Fibroblast of skin of right biceps (primary cell): ENCODE measurements at places on chromosomes 2 and 18.

GRCh38 chr2:85905187-85905666 lies 16.4 kb upstream of the ST3GAL5 start:
- peak; percentile 74 for DNase-seq

DNA sequence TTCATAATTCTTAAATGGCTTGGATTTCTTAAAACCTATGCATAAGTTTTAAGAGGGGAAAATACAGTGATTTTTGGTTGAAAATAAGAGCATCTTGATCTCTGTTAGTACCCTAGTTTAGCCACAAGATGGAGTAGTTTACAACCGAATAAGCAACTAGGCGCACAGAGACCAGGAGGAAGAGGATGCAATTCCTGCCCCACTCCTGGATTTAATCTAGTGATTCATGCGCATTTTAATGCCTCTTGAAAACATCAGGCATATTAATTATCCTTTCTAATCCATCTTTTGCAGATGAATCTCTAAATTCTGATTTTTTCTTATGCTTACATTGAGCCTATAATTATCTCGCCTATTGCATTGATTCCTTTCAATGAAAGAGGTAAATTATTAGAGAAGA lies 76.7 kb downstream of the MRPS9 start:
- peak; percentile 68 for DNase-seq

GRCh38 chr18:79424880-79425568 lies 29.3 kb downstream of the NFATC1 start:
- no peak for DNase-seq

DNA sequence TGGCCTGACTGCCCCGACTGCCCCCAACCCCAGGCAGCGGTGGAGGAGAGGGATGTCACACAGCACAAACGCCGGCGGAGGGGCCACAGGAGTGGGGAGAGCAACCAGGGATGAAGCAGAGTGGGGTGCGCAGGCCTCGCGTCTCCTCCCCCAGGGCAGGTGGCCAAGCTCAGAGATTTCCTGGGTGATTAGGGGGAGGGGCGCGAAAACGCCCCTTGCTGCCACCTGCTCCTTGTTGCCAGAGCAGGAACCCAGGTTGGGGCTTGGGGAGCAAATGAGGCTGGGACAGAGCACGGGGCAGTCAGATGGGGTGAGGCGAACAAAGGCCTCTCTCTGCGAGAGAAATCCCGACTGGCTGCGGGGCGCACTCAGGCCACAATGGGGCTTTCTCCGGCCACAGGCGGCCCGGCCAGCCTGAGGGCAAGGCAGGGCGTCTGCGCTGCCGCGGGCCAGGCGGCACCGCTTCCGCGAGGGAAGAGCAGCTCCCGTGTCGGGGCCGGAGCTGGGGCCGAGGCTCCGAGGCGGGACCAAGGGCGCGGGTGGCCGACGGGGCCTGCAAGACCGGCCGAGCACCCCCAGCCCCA lies 11.5 kb downstream of the TEX44 start:
- no peak for DNase-seq

- no peak for DNase-seq
Measured at GRCh38 chr2:96532641-96533291, 3.8 kb upstream of the ARID5A start.

GRCh38 chr2:169071455-169071854 lies 2.1 kb downstream of the DHRS9 start:
- no peak for DNase-seq

- DNase-seq, result no peak
Measured at GRCh38 chr2:8539743-8540551, 141.9 kb upstream of the ID2 start.

- DNase-seq, result peak; percentile 11
Measured at GRCh38 chr2:96090196-96090926, 26.0 kb downstream of the ADRA2B start.

DNA sequence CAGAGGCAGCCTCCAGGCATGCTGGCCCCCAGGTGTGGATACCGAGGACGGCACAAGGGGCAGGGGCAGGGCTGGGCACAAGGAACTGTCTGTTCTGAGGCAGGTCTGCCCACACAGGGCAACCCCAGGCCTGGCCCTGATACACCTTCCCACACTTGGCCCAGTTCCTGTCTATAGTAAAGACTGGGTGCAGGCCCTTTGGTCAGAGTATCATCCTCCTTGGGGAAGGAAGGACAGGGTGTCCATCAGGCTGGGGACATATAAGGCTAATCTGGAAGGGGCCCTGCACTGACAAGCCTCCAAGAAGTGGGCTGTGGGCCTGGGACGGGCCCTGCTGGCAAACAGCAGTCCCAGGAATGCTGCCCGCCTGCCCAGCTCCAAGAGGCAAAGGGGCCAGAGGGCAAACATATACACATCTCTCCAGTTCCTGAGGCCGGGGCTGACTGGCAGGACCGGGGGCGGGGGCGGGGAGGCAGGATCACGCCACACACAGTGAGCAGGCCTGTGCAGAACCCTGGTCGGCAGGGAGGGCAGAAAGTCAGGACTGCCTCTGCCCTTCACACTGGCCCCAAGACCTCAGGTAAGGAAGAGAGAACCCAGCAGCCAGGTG lies 18.9 kb downstream of the SDC1 start:
- no peak for DNase-seq

DNA sequence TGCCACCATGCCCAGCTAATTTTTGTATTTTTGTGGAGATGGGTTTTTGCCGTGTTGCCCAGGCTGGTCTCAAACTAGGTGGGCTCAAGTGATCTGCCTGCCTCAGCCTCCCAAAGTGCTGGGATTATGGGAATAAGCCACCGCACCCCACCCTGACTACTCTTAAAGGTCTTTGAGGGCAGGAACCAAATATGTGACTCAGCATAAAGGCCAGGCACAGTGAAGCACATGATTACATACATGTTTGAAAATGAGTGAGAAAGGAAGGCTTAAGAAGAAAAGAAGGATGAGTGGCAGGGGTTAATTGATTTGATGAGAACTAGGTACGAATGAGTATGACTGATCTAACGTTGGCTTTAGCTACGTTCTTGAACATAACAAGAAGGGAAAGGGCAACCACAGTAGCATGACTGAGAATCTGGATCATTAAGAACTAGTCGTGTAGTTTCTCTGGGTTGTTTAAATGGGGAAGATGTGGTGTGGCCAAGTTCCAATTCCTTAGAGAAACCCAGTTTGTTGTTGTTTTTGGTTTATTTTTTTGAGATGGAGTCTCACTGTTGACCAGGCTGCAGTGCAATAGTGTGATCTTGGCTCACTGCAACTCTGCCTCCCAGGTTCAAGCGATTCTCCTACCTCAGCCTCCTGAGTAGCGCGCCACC lies 6.8 kb downstream of the RESP18 start:
- no peak for DNase-seq

- no peak for DNase-seq
Measured at GRCh38 chr2:153963256-153963655, 91.5 kb downstream of the GALNT13 start.

DNA sequence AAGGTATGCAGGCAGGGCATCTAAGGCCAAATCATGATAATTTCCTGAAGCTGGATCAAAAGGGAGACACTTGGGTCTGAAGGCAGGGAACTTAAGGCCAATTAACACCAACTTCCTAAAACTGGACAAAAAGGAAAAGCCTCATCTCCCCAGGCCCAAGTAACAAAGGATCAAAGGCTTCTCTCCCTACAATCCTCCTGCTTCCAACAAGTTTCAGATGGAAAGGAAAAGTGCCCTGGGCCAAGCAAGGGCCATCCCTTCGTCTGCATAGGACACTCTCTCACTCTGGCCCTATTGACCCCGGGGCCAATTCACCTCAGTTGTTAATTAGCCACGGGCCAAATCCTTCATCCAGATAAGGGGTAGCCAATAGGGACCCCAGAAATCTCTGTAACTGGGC lies 1335.8 kb upstream of the CDH2 start:
- DNase-seq, result no peak

GRCh38 chr2:70630761-70631160 lies 77.1 kb upstream of the TGFA start:
- DNase-seq, result no peak

GRCh38 chr2:2787301-2787907 lies 456.3 kb upstream of the MYT1L start:
- DNase-seq, result no peak

DNA sequence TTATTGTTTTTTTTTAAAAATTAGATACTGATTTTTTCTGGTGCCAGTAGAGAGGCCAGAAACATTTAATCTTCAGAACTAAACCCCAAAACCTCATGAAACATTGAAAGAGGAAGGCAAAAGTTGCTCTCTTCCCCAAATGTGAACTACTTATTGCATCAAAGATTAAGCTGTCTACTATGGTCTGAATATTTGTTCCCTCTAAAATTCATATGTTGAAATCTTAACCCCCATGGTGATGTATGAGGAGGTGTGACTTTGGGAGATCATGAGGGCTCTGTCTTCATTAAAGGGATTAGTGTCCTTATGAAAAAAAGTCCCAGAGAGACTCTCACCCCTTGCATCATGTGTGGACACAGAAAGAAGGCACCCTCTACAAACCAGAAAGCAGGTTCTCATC lies 28.2 kb upstream of the SLC8A1 start:
- DNase-seq, result no peak

- no peak for DNase-seq
Measured at GRCh38 chr2:64565949-64566710, 42.0 kb downstream of the AFTPH start.

DNA sequence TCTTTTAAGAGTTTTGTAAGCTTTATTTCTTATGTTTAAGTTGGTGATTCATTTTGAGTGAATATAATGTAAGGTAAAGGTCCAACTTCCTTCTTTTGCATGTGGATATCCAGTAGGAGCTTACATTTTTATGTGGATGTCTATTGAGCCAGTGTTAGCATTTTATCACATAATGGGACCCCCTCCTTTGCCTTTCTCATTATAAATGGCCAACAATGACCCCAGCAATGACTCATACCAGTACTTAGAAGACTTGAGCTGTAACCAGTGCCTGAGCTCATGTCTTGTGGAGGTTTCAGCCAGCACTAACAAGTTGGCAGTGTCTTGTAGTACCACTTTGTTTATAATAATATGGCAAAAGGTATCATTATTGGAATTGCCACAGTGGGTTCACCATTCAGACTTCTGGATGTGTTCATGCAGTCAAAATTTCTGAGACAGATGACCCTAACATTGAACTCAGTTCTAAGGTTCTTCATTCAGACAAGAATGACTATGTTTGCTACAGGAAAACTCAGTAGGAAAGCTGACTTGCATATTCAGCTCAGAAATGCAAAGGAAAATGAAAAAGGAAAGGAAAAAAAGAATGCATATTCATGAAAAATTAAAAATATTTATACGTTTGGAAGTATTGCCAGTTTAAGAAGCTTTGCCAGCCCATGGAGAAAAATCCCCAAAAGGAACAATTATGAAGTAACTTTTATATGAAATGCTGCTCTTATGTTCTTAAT lies 41.0 kb downstream of the CDKL4 start:
- DNase-seq, result no peak

DNA sequence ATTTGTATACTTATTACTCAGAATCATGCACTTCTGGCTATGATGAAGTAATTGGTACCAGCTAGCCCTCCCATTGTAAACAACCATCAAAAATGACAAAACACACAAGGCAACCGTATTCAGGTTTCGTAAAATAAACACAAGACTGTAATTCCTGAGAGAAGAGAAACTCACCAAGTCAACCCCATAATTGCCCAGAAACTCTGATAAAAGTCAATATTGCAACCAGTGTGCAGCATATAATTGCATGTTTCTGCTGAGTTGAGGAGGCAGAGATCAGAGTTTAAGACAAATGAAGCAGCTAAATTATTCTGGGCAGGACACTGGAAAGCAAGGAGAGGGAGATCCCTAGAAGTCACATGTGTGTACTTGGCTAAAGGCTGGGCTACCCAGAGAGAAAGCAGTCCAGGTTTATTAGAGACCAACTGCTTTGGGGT lies 90.3 kb downstream of the ROCK2 start:
- DNase-seq, result no peak

DNA sequence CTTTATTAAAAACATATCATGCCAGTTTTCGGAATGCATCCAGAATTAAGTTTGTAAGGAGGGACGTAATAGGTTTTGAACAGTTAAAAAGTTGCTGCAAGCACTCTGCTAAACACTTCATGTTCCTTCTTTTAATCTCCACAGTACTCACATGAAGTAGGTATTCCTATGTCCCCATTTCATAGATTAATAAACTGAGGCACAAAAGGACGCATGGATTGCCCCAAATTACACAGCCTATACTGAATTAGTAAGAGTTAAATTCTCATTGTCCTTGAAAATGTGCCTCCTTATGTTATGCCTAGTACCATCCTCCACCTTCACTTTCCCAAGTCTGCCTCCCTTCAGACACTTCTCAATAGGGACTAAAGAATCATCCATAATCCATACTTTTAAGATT lies 358.9 kb upstream of the ATP5MC3 start:
- no peak for DNase-seq

DNA sequence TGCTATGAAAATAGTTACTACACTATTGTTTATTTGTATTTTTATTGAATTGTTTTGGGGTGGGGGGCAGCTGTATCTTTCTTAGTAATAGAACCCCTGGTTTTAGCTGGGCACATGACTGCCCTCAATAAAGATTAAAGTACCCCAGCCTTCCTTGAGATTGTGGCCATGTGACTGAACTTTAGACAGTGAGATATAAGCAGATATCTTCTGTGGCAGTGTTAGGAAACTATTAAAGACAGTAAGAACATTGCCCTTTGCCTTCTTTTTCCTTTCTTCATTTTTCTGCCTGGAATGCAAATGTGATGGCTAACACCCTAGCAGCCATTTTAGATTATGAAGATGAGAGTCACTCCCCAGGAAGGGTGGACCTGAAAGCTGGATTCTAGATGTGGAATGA lies 47.9 kb upstream of the AKAIN1 start:
- no peak for DNase-seq

DNA sequence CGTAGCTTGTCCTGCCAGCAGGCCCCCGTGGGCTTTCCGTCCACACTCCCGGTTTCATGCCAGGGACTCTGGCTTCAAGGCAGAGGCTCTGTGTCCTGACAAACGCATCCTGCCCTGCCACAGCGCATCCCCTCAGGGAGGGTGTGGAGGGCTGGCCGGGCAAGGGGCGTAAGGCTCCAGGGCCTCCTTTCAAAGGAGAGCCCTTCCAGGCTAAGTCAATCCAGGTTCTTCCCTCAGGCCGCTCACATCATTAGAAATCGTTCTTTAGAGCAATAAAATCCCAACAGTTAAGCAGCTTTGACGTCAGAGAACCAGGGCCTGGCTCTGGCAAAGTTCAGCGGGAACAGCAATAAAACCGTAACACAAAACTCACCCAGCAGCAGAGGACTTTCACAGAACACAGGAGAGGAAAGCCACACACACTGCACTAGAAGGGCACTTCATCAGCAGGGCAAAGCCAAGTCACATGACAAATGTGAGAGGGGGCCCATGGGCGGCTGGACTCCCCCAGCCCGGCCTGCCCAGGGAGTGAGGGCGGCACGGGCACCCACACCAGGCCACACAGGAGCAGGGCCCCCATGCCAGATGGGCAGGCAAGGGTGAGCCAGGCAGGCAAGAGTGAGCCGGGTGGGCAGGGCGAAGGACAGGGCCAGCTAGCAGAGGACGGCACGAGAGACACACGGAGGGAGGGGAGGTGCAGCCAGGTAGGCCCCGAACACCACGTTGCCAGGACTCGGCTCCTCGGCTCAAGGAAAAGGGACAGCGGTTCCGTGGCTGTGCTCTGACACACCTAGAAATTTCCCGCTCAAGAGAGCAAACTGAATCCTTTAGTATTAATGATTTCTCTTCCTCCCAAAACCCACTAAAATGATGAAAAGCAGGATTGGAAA lies 52.0 kb downstream of the HDAC4 start:
- no peak for DNase-seq

GRCh38 chr2:236208019-236208926 lies 40.1 kb upstream of the GBX2 start:
- DNase-seq, result no peak
